Tibial nerve (tissue), 4 donors: ENCODE measurements at places on chromosomes 16 and 17.
A peak's percentile ranks its signal among the peaks of the same experiment; 100 is the strongest.

DNA sequence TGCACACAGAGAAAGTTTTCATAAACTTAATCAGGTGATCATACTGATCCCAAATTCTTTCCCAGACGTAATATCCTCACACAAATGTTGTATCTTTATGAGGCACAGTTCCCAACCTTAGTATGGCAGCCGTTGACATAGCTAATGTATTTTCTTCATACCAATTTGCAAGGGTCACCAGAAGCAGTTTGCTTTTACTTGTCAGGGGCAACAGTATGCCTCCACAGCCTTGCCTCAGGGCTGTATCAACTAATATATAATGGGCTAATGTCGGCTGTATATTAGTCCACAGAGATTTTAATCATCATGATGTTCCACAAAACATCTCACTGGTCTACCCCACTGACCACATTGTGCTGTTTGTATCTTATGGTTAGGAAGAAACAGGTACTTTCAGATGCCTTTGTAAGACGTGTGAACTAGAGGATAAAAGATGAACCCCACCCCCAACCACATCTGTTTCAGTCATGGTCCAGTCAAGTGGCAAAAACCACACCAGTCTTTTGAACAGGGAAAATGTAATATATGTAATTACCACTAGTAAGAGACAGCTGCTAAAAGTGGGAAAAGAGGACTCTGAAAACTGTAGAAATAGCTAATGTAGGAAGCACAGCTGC is 55.2 kb downstream of the GAN start:
- no peak for DNase-seq

- DNase-seq: no peak
Observed at GRCh38 chr17:46158323-46159296, 34.6 kb downstream of the KANSL1 start.

GRCh38 chr16:8943966-8944759 is 19.5 kb downstream of the USP7 start:
- no peak for DNase-seq

- no peak for DNase-seq
Observed at GRCh38 chr16:580141-580945, 9.5 kb upstream of the RAB40C start.

DNA sequence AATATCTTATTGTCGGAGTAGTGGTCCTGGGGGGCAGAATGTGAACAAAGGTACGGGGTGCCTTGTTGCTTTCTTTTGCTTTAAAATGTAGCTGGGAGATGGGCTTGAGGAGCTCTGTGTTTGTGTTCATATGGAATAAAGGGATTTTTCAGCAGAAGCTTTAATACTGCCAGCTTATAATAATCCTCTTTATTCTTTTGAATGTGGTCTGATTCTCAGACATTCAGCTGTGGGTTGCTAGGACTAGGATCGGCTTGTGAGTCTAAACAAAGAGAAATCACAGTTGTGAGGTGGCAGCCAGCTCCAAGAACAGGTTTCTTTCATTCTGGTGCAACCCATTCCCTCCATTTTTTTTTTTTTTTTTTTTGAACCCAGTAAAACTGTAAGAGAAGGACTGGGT is 7.2 kb downstream of the MRPL58 start:
- DNase-seq: no peak

- DNase-seq: no peak
Observed at GRCh38 chr16:12763517-12763916, 40.2 kb downstream of the CPPED1 start.

- DNase-seq: no peak
Observed at GRCh38 chr17:56656701-56657327, 63.3 kb downstream of the NOG start.

- no peak for DNase-seq
Observed at GRCh38 chr16:82814059-82814458, 187.3 kb downstream of the CDH13 start.

GRCh38 chr17:56480501-56480900 is 113.0 kb upstream of the NOG start:
- no peak for DNase-seq

- DNase-seq: no peak
Observed at GRCh38 chr16:70681382-70682238, 4.2 kb downstream of the MTSS2 start.

GRCh38 chr17:30132615-30133014 is 16.0 kb downstream of the NSRP1 start:
- no peak for DNase-seq

DNA sequence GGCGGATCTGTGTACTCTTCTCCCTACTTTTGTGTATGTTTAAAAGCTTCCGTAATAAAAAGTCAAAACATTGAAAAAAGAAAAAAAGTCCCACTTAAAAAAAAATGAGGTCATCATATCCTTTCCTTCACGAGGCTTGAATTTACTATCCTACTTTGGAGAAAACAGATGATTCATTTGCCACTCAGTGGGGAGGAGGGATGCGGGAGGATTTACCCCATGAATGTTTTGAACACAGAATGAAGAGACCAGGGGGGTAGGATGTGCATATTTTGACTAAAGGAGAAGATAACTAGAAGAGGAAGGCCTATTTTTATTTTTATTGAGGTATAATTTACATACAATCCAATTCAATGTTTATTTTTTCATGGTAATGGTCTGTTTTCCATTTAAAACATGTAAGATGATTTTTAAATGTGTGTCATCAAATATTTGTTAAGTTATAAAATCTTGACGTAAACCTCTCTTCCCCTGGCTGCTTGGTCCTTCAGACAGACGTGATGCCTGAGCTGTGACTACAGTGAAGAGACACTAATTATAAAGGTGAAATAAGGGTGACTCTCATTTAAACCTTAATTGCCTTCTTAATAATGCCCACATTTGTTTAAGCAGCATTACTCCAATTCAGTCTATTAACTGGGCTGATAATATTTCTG is 135.4 kb upstream of the AXIN2 start:
- no peak for DNase-seq

DNA sequence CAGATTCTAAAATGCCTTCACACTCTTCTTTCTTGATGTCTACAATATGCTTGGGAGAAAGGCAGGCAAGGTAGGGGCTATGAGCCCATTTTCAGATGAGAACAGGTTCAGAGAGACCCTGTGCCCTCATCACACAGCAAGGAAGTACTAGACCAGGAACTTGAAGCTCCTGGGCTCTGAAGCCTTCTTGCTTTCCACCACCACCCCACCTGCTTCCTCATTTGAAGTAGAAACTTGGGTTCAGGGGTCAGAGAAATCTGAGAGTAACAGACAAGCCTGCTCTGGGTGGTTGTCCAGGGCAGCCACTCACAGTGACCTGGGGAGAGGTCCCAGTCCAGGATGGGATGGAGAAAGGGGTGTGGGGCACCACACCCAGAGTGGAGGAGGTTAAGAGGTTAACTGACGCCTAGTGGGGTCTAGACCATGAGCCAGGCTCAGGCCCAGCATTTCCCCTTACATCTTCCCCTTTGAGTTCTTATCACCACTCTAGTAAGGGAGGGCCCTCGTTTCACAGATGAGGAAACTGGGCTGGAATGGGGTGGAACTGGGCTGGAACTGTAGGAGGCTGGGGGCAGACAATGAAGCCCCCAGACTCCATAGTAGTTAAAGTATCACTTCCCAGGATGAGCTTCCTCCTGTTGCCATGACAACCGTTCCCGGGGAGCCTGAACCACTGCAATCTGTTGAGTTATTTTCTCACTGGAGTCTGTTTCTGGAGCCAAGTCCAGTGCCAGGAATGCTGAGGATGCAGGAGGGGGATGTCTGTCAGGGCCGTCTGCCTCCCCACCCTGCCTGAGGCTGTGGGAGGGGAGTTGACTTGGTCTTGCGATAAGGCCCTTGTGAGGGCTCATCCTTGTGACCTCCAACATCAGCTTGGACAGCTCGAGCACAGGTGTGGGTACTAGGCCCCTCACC is 16.2 kb upstream of the PHF12 start:
- no peak for DNase-seq

GRCh38 chr17:82775001-82775823 is 23.3 kb downstream of the TBCD start:
- peak; percentile 50 for DNase-seq

GRCh38 chr16:2860826-2861567 is 3.0 kb upstream of the PRSS22 start:
- DNase-seq: no peak

GRCh38 chr17:76884995-76885893 is 17.0 kb downstream of the MGAT5B start:
- DNase-seq: no peak

DNA sequence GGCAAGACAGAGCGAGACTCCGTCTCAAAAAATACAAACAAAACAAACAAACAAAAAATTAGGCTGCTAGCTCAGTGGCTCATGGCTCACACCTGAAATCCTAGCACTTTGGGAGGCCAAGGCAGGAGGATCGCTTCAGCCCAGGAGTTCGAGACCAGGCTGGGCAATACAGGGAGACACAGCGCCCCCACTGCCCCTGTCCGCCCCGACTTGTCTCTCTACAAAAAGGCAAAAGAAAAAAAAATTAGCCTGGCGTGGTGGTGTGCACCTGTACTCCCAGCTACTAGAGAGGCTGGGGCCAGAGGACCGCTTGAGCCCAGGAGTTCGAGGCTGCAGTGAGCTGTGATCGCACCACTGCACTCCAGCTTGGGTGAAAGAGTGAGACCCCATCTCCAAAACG is 531 bp upstream of the CDH1 start:
- DNase-seq: no peak

- DNase-seq: no peak
Observed at GRCh38 chr16:14301169-14302030, 230.3 kb downstream of the MRTFB start.

DNA sequence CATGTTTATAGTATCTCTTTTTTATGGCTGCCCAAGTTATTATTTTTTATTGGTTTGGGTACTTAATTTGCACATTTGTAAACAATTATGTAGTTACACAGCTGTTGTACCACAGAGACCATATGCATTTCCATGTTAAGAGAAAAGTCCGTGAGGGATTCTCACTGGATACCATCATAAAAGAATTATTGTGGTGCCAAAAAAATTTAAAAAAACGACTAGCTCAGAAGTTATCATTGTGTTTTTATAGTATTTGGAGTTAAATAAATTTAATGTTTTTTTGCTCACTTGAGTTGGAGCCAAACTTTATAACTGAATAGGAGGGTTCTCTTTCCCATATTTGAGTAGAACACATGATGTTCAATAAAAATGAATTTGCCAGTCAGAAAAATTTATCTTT is 618.7 kb downstream of the WWOX start:
- no peak for DNase-seq

DNA sequence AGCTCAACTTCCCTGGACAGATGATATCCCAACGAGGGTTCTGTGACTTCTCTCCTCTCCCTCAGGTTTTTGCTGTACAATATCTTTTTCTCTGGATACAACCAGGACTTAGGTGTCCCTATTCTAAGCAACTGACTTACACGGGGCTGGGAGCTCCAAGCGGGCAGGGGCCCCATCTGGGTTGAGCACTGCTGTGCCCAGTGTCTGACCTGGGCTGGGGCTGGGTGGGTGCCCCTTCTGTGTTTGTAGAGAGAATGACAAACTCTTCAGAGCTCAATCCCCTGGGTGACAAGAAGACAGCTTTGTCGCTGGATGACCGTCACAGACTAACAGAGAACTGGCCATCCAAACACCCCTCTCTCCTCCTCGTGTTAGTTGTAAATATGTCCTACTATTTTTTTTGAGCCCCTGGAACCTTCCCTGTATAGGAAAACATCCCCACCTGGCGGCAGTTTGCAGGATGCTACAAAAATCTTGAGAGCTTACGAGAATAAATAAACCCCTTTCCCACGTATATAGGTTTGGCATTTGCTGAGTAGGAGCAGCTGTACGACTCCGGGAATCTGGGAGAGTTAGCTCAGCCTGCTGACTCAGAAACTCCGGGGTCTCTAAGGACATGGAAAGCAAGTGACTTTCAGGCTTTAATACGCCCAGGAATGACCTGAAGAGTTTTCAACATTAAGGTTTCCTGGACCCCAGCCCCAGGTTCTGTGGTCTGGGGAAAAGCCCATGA is 23.7 kb upstream of the RCVRN start:
- DNase-seq: no peak
